Non-pigmented ciliary epithelial cell (primary cell): ENCODE measurements at places on chromosomes 12 and 14.

GRCh38 chr12:122835750-122836026 lies 431 bp downstream of the HIP1R start:
- DNase-seq = no peak

DNA sequence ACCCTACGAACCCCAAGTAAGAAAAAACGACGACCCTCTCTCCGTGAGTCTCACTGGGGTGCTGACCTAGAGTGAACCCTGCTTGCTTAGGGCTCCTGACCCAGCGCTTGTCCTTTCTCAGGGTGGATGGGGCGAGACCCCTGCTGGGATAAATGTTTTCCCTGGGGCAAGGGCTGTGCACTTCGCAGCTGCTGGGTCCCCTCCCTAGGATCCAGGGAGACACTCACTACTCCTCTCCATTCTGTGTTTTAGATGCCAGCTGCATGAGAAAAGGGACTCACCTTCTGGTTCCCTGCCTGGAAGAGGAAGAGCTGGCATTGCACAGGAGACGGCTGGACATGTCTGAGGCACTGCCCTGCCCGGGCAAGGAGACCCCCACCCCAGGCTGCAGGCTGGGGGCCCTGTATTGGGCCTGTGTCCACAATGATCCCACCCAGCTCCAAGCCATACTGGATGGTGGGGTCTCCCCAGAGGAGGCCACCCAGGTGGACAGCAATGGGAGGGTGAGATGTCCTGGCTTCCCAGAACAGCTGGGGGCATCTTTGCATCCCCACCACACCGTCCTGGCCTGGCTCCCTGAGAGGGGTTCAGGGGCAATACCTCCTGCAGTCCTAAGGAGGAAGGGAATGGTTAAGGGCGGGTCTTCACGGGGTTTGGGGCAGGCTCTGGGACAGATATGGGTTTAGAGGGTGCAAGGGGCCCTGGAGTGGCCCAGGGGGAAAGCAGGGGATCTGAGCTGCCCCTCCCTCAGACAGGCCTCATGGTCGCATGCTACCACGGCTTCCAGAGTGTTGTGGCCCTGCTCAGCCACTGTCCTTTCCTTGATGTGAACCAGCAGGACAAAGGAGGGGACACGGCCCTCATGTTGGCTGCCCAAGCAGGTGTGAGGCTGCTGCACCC lies 663 bp downstream of the ANKRD33 start:
- DNase-seq = no peak

DNA sequence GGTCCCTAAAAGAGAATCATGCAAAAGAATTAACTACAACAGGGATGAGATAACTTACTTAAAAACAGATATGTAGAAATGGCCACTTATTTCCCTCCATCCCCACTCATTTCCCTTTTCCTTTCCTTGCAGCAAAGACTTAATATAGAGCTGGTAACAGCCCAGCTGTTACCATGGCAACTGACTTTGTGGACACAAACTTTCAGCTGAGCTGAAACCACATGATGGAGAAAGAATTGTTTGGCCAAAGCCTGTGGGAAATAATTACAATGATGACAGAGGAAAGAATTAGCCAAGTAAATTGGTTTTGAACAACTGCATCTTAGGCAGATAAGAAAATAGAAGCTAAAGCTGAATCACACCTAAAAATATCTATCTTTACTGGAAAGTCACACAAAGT lies 364.9 kb downstream of the GALC start:
- no peak for DNase-seq

DNA sequence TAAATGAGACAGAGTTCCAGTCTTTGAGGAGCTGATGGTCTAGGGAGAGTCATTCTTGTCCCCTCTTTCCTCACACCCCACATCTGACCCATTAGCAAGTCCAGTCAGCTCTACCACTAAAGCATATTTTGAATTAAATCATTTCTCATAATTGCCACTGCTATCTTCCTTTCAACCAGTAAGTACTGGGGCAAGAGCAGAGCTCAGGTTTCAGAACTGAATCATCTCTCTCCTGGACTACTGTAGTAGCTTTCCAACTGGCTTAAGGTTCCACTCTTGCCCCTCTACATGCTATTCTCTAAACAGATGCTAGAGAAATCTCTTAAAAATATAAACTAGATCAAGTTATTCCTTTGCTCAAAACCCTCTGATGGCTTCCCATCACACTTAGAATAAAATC lies 218.3 kb downstream of the TTC6 start:
- no peak for DNase-seq

DNA sequence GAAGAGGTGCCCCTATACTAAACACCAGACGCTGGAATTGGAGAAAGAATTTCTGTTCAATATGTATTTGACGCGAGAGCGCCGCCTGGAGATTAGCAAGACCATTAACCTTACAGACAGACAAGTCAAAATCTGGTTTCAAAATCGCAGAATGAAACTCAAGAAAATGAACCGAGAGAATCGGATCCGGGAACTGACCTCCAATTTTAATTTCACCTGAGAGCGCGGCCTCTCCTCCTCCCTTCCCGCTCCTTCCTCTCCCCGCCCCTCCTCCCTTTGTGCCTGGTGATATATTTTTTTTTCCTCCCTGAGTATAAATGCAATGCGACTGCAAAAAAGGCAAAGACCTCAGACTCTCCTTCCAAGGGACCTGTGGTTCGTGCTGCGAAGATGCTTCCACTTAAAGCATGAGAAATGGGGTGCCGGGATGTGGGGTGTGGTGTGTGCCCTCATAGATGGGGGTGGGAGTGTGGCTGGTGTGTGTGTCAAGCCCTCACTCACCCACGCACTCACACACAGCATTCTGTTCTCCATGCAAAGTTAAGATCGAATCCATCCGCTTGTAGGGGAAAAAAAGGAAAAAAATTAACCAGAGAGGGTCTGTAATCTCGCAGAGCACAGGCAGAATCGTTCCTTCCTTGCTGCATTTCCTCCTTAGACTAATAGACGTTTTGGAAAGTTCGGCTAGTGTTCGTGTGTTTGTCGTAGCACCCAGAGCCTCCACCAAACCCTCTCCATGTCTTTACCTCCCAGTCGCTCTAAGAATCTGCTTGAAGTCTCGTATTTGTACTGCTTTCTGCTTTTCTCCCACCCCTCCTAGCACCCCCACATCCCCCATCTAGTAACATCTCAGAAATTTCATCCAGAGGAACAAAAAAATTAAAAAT lies 4.5 kb downstream of the HOXC10 start:
- peak; percentile 6 for DNase-seq

GRCh38 chr12:37672655-37673260 lies 643.8 kb upstream of the ALG10B start:
- no peak for DNase-seq

DNA sequence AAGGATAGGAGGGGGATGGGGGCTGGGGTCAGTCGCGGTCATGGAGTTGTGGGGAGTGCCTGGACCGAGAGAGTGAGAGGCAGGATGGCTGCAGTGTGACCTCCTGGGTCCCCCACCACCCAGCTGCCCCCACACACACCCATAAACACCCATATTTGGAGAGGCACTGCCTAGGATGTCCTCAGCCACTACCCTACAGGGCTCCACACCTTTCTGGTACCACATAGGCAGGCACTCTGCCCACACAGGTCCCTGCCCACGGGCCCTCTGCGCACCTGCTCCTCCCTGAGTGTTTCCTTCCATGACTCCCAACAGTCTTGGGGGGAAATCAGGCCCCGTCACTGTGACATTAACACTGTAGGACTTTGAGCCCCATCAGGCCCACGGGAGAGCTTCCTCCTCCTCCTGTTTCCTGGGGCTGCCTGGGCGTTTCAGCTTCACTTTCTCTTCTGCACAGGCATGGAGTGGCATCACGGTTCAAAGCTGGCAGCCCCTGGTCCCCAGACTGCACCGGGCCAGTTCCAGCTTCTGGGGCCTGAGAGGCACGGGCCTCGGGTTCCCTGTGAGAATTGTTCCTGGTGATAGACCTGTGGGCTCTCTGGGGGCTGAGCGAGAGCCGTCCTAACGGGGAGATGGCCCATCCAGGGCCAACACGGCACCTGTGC lies 207.0 kb upstream of the C14orf180 start:
- DNase-seq = no peak

GRCh38 chr14:95270203-95270602 lies 49.5 kb downstream of the CLMN start:
- no peak for DNase-seq

DNA sequence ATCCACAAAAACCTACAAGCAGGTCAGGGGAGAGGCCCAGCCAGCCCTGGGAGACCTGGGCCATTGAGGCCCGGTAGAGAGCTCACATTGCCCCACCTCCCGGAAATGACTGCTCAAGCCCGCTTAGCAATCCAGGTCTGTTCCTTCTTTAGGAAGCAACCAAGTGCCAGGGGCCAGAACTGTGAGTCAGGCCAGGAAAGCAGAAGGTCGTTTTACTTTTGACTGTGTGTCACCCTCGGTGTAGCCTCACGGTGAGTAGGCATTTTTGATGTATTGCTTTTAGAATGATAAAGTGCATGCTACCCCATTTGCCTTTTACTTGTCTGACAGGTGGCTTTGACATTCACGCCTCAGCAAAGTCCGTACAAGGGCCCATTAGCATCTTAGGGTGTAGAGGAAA lies 25.4 kb upstream of the PWP1 start:
- no peak for DNase-seq

- DNase-seq = no peak
Observed at GRCh38 chr12:27199638-27200300, 44.3 kb upstream of the STK38L start.

GRCh38 chr12:22333713-22334409 lies 646 bp downstream of the ST8SIA1 start:
- no peak for DNase-seq

GRCh38 chr14:54329082-54329695 lies 67.6 kb upstream of the CDKN3 start:
- DNase-seq = peak; percentile 31

GRCh38 chr14:99724196-99724891 lies 40.2 kb downstream of the CYP46A1 start:
- DNase-seq = no peak

GRCh38 chr12:40561395-40561966 lies 130.8 kb upstream of the CNTN1 start:
- no peak for DNase-seq

DNA sequence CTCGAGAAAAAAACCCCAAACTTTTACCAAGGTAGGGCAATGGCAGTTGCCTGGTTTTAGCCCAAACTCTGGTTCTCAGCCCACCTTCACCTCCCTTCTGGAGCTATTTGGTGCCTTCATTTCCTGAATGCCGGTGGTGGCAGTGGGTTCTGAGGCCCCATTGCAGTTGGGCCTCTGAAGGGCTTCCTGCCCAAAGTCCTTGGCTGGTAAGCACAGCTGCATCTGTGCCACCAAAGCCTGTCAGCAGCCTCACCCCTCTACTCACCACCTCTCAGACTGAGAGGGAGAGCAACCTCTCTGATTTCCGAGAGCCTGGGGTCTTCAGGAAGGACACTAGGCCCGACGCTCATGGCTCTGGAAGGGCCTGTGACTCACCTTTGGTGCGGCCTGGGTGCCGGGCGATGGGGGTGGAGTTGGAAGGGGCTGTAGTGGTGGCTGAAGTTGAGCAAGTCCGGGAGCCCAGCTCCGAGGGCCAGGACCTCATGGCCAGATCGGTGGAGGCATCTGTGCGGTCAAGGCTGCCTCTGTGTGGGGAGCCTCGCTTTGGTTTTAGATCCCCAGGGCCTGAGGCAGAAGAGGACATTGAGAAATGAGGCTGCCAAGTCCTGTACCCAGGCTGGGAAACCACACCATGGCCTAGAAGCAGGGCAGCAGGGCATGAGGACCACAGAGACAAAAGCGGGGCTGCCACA lies 38.6 kb upstream of the GPR68 start:
- DNase-seq = no peak

DNA sequence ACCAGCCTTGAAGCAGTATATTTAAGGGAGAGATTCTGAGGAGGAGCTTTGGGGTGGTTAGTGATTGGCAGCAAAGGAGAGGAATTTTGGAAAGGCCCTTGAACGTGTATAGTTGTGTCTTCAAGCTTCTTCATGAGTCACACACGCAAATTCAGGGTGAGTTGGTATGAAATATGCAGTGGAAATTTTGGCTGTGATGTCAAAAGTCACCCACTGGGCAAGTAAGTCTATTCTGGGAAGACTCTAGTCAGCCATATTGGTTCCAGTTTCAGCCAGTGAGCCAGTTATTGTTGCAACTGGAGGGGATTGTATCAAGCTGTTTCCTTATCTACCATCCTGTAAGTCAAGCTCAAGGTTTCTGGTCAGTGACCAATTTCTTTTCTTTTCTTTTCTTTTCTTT lies 32.0 kb upstream of the VASH1 start:
- DNase-seq = no peak

DNA sequence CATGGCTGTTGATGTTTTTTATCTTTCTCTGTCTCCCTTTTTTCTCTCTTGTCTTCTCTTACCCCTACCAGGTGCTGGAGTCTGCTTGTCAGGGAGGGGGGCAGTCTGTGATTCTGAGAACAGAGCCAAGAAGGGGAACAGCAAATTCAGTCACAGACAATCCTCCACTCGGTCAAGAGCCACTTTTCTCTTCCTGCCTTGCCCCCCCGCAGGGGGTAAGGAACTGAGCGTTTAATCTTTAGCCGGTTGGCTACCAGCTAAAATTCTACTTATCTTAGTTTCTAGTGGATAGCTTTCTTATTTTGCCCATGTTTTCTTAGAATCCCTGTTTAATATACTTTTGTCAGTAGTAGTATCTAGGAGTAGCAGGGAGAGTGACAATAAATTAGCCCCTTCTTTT lies 1.9 kb downstream of the RIMKLB start:
- DNase-seq = no peak

DNA sequence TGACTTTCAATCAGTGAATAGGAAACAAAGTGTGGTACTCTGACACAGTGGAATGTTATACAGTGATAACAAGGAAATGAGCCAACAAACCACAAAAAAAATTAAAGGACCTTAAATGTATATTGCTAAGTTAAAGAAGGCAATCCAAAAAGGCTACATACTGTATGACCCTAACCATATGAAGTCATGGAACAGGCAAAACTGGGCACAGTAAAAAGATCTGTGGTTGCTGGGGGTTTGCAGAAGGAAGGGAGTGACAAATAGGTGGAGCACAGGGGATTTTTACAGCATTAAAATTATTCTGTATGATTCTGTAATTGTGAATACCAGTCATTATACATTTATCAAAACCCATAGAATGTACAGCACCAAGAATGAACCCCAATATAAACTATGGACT lies 112.6 kb downstream of the KCNC2 start:
- DNase-seq = no peak

- DNase-seq = no peak
Observed at GRCh38 chr12:71142016-71142415, 15.8 kb downstream of the TSPAN8 start.

GRCh38 chr14:22263961-22264360 lies 325.1 kb downstream of the DAD1 start:
- no peak for DNase-seq

- DNase-seq = no peak
Observed at GRCh38 chr14:61615743-61616523, 79.4 kb upstream of the HIF1A start.
